Large intestine (tissue), 12 donors: ENCODE measurements at places on chromosomes 11 and 22. TPM values are rescaled to one million over a fixed set of nuclear protein-coding genes. Genes with fewer than 3 reads are reported as not detected.
A peak's percentile ranks its signal among the peaks of the same experiment; 100 is the strongest.

GRCh38 chr11:129866311-129866710 is 29.1 kb downstream of the NFRKB start:
- H3K4me3 ChIP-seq: no peak overlapping the region
- peak overlapping the region; percentile 44 for H3K27ac ChIP-seq
- peak; percentile 49 for DNase-seq
- no peaks in the 10 kb centered on the region for H3K27me3 ChIP-seq

- no peaks in the 10 kb centered on the region for H3K27me3 ChIP-seq
- peaks cover 7% of the 10 kb centered on the region for H3K4me1 ChIP-seq
- no peak overlapping the region for H3K4me3 ChIP-seq
- peaks cover 69% of the 10 kb centered on the region for H3K36me3 ChIP-seq
- DNase-seq: no peak
Observed at GRCh38 chr11:118521892-118522311, 5.4 kb upstream of the TTC36 start.

DNA sequence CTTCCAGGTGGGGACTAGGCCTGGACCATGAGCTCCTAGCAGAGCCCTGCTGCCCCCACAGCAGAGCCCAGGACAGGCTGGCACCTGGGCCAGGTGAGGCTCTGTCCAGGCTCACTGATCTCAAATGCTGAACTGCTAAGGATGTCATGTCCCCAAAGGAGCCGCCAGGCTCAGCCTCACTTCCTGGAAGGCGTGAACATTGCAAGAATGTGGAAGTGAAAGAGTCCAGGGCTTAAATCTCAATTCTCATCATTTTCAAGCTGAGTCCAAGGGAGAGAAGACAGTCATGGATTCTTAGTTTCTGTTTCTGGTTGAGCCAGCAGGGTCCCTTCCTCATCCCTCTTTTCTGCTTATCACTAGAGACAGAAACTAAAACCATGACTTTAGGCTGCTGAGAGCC is 5.0 kb downstream of the ASCL2 start:
- H3K4me3 ChIP-seq: no peak overlapping the region
- peaks cover 50% of the 10 kb centered on the region for H3K4me1 ChIP-seq
- H3K27ac ChIP-seq: peak overlapping the region; percentile 50
- peaks cover 16% of the 10 kb centered on the region for H3K27me3 ChIP-seq

- no peaks in the 10 kb centered on the region for H3K4me1 ChIP-seq
- H3K27me3 ChIP-seq: no peaks in the 10 kb centered on the region
- DNase-seq: no peak
- peaks cover 65% of the 10 kb centered on the region for H3K36me3 ChIP-seq
- H3K4me3 ChIP-seq: no peak overlapping the region
Observed at GRCh38 chr11:68563454-68563853, 102.9 kb downstream of the PPP6R3 start.

DNA sequence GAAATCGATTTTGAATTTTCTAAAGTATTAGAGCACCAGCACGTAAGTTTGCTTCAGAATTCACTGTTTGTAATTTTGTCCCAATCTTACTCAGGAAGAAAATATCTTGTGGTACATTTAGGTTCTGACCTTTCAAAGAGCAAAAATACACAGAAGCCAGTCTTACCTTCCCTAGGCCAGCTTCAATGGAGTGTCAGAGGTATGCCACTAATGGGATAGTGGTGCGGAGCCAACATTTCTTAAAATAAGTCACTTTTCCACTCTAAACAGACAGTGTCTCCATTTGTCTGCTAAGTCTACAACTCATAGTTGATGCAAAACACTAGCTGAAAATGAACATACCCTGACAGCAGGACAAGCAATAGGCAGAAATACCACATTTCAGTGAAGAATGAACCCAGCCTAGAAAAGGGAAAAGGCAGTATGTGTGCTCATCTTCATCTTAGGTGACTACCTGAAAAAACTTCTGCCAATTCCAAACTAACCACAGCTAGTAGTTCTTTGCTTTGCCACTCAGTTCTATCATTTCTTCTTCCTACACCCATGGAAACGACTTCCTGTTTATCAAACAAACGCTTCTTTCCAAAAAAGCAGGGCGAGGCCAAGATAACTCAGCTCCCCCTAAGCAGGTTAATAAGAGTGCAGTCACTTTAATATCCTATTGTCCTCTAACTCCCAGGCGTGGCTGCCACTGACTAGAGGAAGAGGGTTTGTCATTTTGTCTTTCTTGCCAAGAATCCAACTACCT is 94.0 kb upstream of the APOA1 start:
- H3K4me1 ChIP-seq: peaks cover 3% of the 10 kb centered on the region
- DNase-seq: peak; percentile 4
- no peak overlapping the region for H3K4me3 ChIP-seq

DNA sequence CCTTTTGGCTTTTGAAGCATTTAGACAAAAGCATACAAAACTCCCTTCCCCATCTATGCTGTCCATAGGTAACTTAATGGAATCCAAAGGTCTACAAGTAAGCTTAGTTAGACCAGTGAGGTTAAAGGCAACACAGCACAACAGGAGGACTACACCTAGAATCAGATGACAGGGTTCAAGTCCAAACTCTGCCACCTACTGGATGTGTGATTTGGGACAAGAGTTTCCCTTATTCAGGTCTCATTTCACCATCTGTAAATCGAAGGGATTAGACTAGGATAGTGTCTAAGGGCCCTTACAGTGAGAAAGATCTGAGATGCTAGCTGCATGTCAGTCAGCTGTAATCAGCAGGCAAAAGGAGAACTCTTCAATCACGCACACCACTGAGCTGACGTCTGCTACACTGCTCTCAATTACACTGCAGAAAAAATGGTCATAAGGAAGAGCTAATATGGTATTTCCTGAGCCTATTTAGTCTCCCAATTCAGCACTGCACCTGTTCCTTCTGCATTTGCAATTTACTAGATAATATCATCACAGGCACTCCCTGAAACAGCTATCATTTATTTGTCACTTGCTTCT is 82.2 kb downstream of the SERGEF start:
- H3K4me1 ChIP-seq: no peaks in the 10 kb centered on the region
- H3K4me3 ChIP-seq: no peak overlapping the region
- H3K27ac ChIP-seq: no peak overlapping the region
- DNase-seq: no peak
- H3K36me3 ChIP-seq: no peaks in the 10 kb centered on the region

DNA sequence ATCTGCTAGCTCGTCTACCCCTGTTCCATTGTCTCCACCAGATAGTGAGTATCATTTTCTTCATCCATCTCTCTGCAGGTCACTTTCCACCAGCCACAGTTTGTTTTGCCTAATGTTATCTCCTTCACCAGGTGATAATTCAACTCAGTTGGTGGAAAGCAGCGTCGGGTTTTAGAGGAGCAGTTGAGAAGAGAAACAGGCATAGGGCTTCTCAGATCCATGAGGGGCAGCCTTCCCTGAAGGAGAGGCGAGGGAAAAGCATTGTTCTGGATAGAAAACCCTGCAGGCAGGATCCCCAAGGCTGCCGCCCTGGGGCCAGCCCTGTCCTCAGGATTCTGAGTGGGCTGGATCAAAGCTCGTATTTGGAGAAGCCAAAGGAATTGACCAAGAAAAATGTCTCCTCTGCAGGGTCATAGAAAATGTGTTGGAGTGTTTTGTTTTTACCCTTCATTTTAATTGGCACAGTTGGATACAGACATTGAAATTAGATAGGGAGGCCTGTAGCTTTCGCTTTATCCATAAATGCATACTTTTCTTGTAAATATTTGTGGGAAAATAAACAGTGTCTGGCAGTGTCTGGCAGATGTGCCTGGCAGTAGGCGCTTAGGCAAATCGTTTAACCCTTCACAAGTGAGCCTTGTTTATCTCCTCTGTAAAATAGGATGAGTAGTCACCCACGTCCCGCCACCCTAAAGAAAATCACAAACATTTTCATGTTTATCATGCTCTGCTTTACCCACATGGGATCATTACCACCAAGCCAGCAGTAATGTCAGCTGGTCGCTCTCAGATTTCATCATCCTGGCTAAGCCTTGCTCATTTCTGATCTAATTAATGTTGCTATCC is 73.4 kb upstream of the TTC12 start:
- H3K4me1 ChIP-seq: peaks cover 2% of the 10 kb centered on the region
- peak overlapping the region; percentile 23 for H3K27ac ChIP-seq
- no peak overlapping the region for H3K4me3 ChIP-seq
- H3K36me3 ChIP-seq: no peaks in the 10 kb centered on the region
- DNase-seq: no peak

DNA sequence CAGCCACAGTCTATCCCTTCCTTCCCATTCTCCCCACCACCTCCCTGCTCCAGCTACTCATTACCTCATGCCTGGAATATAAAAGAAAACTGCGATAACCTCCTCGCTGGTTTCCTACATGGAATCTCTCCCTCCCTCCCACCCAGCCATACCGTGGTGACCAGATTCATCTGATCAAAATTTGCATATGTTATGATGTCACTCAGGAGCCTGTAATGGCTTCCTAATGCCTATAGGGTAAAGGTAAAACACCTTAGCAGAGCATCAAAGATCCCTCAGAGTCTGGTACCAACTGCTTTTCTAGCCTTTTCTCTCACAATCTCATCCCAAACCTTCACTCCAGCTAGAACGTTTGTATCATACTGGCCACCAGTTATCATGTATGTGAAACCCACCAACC is 19.6 kb downstream of the RTN4RL2 start:
- H3K27ac ChIP-seq: no peak overlapping the region
- H3K4me3 ChIP-seq: no peak overlapping the region
- H3K36me3 ChIP-seq: peaks cover 4% of the 10 kb centered on the region
- peaks cover 64% of the 10 kb centered on the region for H3K27me3 ChIP-seq
- DNase-seq: no peak
- H3K4me1 ChIP-seq: peaks cover 18% of the 10 kb centered on the region

GRCh38 chr11:7457211-7457610 is 28.1 kb upstream of the OLFML1 start:
- no peaks in the 10 kb centered on the region for H3K27me3 ChIP-seq
- H3K36me3 ChIP-seq: no peaks in the 10 kb centered on the region
- no peak overlapping the region for H3K4me3 ChIP-seq
- H3K4me1 ChIP-seq: no peaks in the 10 kb centered on the region

GRCh38 chr22:24431309-24432034 is 4.1 kb downstream of the ADORA2A start:
- H3K27ac ChIP-seq: no peak overlapping the region
- H3K36me3 ChIP-seq: peaks cover 2% of the 10 kb centered on the region
- H3K4me3 ChIP-seq: no peak overlapping the region
- DNase-seq: no peak
- peaks cover 18% of the 10 kb centered on the region for H3K4me1 ChIP-seq

DNA sequence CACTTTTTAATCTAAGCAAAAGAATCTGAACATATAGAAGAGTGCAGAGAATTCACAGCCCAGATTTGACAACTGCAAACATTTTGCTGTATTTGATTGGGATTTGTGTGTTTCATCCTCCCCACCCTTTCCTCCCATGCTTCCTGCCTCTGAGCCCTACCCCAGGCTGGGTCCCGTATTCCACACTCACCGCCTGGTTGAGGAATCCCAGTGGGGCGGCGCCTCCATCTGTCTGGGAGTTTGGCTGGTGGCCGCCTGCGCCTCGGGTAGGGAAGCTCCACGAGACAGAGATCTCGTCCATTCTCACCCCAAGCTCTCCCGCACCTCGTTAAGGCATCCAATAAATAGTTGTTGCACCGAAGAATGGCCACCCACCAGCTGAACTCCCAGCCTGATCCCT is 105.9 kb upstream of the SLC22A12 start:
- H3K27me3 ChIP-seq: peaks cover 29% of the 10 kb centered on the region
- H3K4me1 ChIP-seq: no peaks in the 10 kb centered on the region
- DNase-seq: no peak
- H3K4me3 ChIP-seq: no peak overlapping the region
- H3K36me3 ChIP-seq: no peaks in the 10 kb centered on the region

The KCNK4 gene
- 0.09 TPM for polyA plus RNA-seq

The MCHR1 gene
- 0.09 TPM for polyA plus RNA-seq

The ALG8 gene
- 35.3 TPM for polyA plus RNA-seq

The PATE4 gene
- polyA plus RNA-seq: 0.04 TPM

The HARBI1 gene
- 5.4 TPM for polyA plus RNA-seq
